ENCODE measurements at places on chromosomes 3 and 15. TPM values are rescaled to one million over a fixed set of nuclear protein-coding genes. Genes with fewer than 3 reads are reported as not detected.

ZSCAN2 gene
- 6.9 TPM for total RNA-seq

ARF4 gene
- total RNA-seq: 113 TPM

DNA sequence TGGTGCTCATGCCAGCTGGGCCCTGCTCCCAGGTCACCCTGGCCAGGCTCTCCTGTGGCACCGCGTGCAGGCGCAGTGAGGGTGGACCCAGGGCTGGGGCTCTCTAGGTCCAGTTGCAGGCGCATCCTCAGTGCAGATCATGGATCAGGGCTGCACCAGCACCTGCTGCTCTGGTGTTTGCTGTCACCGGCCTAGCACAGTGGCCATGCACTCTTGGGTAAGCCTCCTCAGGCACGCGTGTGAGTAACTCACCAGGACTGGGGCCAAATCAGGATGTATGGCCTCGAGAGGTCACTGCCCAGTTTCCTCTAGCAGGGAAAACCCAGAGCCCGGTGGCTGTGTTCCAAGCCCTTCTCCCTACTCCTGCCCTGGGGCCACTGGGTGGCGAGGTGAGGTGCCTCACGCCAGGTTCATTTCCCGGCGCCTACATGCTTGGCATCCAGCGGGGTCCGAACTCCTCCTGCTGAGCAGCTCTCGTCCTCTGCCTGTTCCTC lies 45.5 kb upstream of the SLC41A3 start:
- peak; percentile 76 for DNase-seq
- H3K27ac ChIP-seq: no peak overlapping the region
- peaks cover 14% of the 10 kb centered on the region for H3K4me1 ChIP-seq
- no peaks in the 10 kb centered on the region for H3K36me3 ChIP-seq
- no peak overlapping the region for H3K4me3 ChIP-seq
- H3K27me3 ChIP-seq: no peaks in the 10 kb centered on the region

MASP1 gene
- total RNA-seq: 4.3 TPM

GRCh38 chr15:83046558-83047127 lies 20.4 kb downstream of the BTBD1 start:
- H3K36me3 ChIP-seq: peaks cover 55% of the 10 kb centered on the region
- no peak overlapping the region for H3K27ac ChIP-seq

- no peak overlapping the region for H3K4me3 ChIP-seq
- no peaks in the 10 kb centered on the region for H3K27me3 ChIP-seq
- no peaks in the 10 kb centered on the region for H3K36me3 ChIP-seq
- H3K4me1 ChIP-seq: peaks cover 6% of the 10 kb centered on the region
- no peak for DNase-seq
These were observed 58.9 kb downstream of the ITGA11 start for GRCh38 chr15:68373028-68373427.

DNA sequence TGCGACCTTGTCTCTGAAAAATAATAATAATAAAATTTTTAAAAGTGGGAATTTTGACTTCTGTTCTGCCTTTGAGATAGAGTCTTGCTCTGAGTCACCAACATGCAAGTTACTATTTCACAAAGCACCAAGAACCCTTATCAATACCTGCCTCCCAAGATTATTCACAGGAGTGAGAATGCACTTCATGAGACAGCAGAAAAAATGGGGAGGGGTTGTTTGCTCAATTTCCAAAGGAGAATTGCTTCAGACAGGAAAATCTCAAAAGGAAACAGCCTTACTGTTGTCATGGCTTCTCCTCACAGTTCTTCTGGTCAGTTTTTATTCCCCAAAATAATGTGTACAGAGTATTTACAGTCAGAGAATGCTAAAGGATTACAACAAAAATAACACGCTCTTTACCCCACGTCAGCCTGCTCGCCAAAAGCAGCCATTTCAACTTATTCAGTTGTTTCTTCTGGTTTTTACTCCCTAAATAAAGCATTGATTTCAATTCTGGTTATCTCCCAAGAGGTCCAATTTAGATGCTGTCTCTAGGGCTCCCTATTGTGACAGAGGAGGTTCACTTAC lies 89.0 kb downstream of the PPCDC start:
- H3K27ac ChIP-seq: no peak overlapping the region
- H3K4me1 ChIP-seq: peaks cover 6% of the 10 kb centered on the region
- DNase-seq: no peak
- no peak overlapping the region for H3K4me3 ChIP-seq
- no peaks in the 10 kb centered on the region for H3K36me3 ChIP-seq

DNA sequence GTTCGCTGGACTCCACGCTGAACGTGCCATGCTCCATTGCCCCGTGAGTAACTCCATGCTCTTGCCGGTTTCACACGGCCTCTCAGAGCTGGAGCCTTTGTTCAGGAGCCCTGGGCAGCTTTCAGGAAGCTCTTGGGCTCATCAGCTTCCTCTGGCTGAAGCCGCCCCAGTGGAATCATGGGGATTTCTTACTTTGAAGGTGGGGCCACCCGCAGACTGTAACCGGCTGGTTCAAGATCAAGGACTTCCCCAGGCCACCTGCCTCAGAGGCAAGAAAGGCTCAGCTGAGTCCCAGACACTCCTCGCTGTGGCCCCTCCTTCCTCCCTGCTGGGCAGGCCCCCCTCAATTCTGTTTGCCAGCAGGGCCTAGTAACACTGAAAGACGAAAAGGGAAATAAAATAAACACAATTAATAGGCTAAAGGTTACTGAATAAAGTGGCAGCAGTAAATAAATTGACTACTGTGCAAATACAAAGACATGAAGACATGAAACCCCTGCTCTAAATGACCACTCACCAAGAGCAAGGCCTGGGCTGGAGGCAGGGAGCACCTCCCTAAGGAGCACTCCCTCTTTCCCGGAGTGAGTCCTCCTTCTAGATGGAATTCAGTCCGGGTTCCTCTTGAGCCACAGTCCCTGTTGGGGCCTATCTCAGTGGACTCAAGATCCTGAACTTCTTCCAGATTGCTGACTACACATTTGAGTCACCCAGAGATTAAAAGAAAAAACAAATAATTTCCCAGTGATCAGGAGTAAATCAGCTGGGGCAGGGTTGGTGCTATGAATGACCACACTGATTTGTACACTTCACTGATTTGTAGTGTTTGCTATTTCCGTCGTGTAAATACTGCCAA lies 51.0 kb downstream of the ZDHHC19 start:
- no peaks in the 10 kb centered on the region for H3K27me3 ChIP-seq
- H3K4me1 ChIP-seq: peaks cover 12% of the 10 kb centered on the region
- peak; percentile 78 for DNase-seq

DNA sequence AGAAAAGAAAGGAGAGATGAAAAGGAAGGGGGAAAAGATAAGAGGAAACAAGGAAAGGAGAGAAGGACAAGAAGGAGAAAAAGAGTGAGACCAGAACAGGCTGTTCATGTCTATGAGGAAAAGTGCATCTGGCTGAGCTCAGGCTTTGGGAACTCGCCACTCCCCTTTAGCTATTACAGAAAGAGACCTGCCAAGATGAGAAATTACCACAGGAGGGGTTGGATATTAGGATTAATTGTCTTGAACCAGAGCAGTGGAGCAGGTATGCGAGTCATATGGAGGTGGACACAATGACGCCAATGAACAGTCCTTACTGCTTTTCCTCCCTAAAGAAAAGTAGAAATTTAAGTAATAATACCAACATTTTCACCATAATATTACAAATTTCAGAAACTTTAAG lies 577.0 kb upstream of the ARRDC4 start:
- H3K4me1 ChIP-seq: no peaks in the 10 kb centered on the region
- DNase-seq: no peak
- no peaks in the 10 kb centered on the region for H3K27me3 ChIP-seq
- H3K4me3 ChIP-seq: no peak overlapping the region
- no peak overlapping the region for H3K27ac ChIP-seq
- H3K36me3 ChIP-seq: no peaks in the 10 kb centered on the region

GRCh38 chr3:54670201-54671000 lies 257.5 kb downstream of the LRTM1 start:
- no peaks in the 10 kb centered on the region for H3K4me1 ChIP-seq
- no peak overlapping the region for H3K4me3 ChIP-seq
- H3K27ac ChIP-seq: no peak overlapping the region
- H3K36me3 ChIP-seq: no peaks in the 10 kb centered on the region
- DNase-seq: no peak
- no peaks in the 10 kb centered on the region for H3K27me3 ChIP-seq

GRCh38 chr3:150309557-150309956 lies 98.5 kb upstream of the TSC22D2 start:
- DNase-seq: no peak
- H3K27ac ChIP-seq: no peak overlapping the region
- no peaks in the 10 kb centered on the region for H3K36me3 ChIP-seq
- H3K27me3 ChIP-seq: no peaks in the 10 kb centered on the region

DNA sequence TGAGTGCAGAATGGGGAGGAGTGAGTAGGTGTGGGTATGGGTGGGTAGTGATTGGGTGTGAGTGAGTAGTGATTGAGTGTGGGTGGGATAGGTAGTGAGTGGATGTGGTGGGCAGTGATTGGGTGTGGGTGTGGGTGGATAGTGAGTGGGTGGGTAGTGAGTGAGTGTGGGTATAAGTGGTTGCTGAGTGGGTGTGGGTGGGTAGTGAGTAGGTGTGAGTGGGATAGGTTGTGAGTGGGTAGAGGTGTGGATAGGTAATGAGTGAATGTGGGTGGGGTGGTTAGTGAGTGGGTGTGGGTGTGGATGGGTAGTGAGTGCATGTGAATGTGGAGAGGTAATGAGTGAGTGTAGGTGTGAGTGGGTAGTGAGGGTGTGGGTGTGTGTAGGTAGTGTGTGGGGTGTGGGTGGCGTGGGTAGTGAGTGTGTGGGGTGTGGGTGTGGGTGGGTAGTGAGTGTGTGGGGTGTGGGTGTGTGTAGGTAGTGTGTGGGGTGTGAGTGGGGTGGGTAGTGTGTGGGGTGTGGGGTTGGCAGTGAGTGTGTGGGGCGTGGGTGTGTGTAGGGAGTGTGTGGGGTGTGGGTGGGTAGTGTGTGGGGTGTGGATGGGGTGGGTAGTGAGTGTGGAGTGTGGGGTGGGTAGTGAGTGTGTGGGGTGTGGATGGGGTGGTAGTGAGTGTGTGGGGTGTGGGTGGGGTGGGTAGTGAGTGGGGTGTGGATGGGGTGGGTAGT lies 5.3 kb downstream of the MINAR1 start:
- no peaks in the 10 kb centered on the region for H3K36me3 ChIP-seq
- peaks cover 31% of the 10 kb centered on the region for H3K27me3 ChIP-seq
- H3K4me1 ChIP-seq: peaks cover 2% of the 10 kb centered on the region

GRCh38 chr3:143209715-143210059 lies 90.1 kb downstream of the CHST2 start:
- H3K4me3 ChIP-seq: no peak overlapping the region
- H3K36me3 ChIP-seq: no peaks in the 10 kb centered on the region
- no peak overlapping the region for H3K27ac ChIP-seq

DNA sequence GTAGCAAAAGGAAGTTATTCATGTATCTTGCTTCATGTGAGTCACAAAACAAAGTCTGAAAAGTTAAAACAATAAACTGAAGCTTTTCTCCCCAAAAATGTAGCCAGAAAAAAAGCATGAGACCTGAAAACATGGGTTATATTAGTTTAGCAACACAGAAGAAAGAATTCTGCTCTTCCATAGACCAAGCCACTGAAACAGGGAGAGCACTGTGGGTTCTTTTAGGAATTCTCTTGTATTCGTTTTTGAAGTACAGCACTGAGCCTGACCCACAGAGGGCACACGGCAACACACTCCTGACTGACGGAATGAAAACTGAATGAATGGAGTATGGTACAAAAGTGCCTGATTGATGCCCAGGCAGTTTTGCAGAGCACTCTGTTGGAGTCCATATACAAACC lies 66.6 kb downstream of the TM4SF4 start:
- H3K36me3 ChIP-seq: peaks cover 15% of the 10 kb centered on the region
- peaks cover 22% of the 10 kb centered on the region for H3K4me1 ChIP-seq
- H3K4me3 ChIP-seq: no peak overlapping the region
- no peak for DNase-seq
- H3K27ac ChIP-seq: no peak overlapping the region

GRCh38 chr3:141950572-141951493 lies 74.4 kb downstream of the ATP1B3 start:
- DNase-seq: no peak
- no peaks in the 10 kb centered on the region for H3K4me1 ChIP-seq
- H3K27me3 ChIP-seq: no peaks in the 10 kb centered on the region
- no peak overlapping the region for H3K27ac ChIP-seq
- peaks cover 26% of the 10 kb centered on the region for H3K36me3 ChIP-seq

SMCO1 gene
- total RNA-seq: not detected

- no peaks in the 10 kb centered on the region for H3K36me3 ChIP-seq
- no peaks in the 10 kb centered on the region for H3K4me1 ChIP-seq
- H3K27me3 ChIP-seq: no peaks in the 10 kb centered on the region
- H3K4me3 ChIP-seq: no peak overlapping the region
These were observed 513.4 kb downstream of the ZNF385D start for GRCh38 chr3:21237638-21238037.

- H3K4me1 ChIP-seq: no peaks in the 10 kb centered on the region
- DNase-seq: no peak
- H3K36me3 ChIP-seq: no peaks in the 10 kb centered on the region
These were observed 591.6 kb upstream of the AGTR1 start for GRCh38 chr3:148106062-148106461.

DNA sequence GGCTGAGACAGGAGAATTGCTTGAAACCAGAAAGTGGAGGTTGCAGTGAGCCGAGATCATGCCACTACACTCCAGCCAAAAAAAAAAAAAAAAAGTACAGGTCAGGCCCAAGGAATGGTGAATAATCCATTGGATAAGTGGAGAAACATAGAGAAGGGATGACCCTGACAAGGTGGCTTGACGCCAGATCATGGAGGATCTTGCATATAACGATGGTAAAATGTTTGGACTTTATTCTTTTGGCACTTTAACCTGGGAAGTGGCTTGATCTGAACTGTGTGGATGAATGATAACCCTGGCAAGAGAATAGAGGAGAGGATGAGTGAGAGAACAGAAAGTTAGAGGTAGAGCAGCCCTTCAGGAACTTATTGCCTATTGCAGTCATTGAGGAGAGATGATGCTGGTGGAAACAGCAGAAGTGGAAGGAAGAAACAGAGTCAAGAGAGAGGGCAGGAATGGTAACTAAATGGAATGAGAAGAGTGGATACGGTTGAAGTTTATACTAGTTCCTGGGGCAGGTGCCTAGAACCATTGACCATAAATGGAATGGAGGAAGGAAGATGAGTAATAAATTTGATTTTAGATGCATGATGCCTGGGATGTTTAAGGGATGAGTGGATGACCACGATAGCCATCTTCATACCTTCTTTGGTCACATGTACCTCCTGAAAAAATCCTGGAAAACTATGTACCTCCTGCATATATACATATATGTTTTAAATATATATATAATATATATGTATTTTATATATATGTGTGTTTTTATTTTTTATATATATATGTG lies 57.8 kb downstream of the BLM start:
- no peaks in the 10 kb centered on the region for H3K4me1 ChIP-seq
- DNase-seq: no peak
- H3K4me3 ChIP-seq: no peak overlapping the region
- no peak overlapping the region for H3K27ac ChIP-seq

GRCh38 chr3:33909547-33909946 lies 111.1 kb downstream of the PDCD6IP start:
- H3K4me1 ChIP-seq: no peaks in the 10 kb centered on the region
- no peaks in the 10 kb centered on the region for H3K27me3 ChIP-seq
- H3K4me3 ChIP-seq: no peak overlapping the region
- no peak for DNase-seq

- DNase-seq: no peak
- H3K36me3 ChIP-seq: no peaks in the 10 kb centered on the region
These were observed 259.8 kb upstream of the WNT5A start for GRCh38 chr3:55746808-55747413.

GPR87 gene
- total RNA-seq: 0.24 TPM

- H3K27me3 ChIP-seq: peaks cover 3% of the 10 kb centered on the region
- no peak overlapping the region for H3K4me3 ChIP-seq
- DNase-seq: no peak
These were observed 25.6 kb downstream of the LRRC2 start for GRCh38 chr3:46540550-46540949.

GRCh38 chr3:186097663-186098451 lies 11.0 kb downstream of the ETV5 start:
- H3K4me1 ChIP-seq: peaks cover 51% of the 10 kb centered on the region
- H3K4me3 ChIP-seq: peak overlapping the region; percentile 45
- peak overlapping the region; percentile 34 for H3K27ac ChIP-seq
- H3K27me3 ChIP-seq: no peaks in the 10 kb centered on the region

GOLGA6C gene
- not detected for total RNA-seq
